Activated CD4-positive, alpha-beta T cell treated with anti-CD3 and anti-CD28 coated beads, Interleukin-2, amount 50 U/mL, for 48 hours (primary cell): ENCODE measurements at places on chromosomes 6 and 20.

GRCh38 chr6:108453601-108454185 lies 107.0 kb upstream of the FOXO3 start:
- DNase-seq: no peak

DNA sequence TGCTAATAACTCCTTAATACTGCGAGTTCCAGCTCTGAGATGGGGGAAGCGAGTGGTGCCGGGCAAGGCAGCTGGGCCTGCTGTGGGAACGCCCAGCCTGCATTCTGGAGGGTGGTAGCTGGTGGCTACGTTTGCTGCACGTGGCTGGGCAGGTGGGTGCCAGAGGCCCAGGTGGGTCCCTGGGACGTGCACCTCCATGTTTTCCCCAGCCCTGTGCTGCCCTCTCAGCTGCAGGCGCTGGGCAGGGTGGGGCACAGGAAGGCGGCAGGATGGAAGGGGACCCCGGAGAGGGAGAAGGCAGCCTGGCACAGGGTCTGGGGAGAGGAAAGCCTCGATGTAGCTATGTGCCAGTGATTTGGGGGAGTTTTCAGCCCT lies 388.8 kb downstream of the CDH4 start:
- no peak for DNase-seq

GRCh38 chr6:168390749-168391420 lies 50.1 kb upstream of the SMOC2 start:
- DNase-seq: no peak

DNA sequence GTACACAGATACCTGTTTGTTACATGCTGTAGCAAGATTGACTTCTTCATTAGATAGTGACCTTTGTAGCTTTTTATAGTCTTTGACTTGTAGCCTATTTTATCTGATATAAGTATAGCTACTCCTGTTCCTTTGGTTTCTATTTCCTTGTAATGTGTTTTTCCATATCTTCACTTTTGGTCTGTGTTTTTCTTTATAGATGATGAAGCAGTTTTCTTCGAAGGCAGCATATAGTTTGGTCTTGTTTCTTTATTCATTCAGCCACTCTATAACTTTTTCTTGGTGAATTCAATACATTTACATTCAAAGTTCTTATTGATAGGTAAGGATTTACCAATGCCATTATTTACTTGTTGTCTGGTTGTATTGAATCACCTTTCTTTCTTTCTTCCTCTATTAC lies 1357.3 kb upstream of the EYS start:
- DNase-seq: no peak

DNA sequence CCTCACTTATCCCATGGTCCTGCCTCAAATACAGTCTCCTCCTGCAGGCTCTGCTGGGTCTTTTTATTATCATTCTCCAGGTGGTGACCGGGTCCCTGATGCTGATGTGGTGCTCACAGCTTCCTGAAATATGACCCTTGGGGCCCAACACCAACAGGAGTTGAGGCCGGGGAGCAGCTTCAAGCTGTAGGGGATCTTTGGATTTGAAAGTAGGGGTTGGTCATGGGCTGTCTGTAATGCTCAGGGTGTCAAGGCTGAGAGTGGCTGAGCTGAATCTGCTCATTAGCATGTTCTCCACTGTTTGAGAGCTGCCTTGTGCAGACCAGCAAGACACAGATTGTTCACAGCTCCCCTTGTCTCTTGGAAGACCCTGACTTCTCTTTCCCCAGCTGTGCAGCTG lies 35.5 kb downstream of the HLA-F start:
- no peak for DNase-seq

DNA sequence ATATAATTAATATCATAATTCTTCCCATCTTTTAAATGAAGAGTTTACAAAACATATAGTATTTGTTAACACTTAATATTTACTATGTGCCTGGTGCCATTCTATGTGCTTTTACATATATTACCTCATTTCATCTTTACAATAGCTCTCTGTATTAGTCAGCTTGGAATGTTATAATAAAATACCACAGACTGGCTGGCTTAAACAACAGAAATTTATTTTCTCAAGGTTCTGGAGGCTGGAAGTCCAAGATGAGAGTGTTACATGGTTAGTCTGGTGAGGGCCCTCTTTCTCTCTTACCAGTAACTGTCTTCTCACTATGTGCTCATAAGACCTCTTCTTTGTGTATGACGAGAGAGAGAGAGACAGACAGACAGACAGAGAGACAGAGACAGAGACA lies 110.2 kb downstream of the NKAIN2 start:
- DNase-seq: no peak

DNA sequence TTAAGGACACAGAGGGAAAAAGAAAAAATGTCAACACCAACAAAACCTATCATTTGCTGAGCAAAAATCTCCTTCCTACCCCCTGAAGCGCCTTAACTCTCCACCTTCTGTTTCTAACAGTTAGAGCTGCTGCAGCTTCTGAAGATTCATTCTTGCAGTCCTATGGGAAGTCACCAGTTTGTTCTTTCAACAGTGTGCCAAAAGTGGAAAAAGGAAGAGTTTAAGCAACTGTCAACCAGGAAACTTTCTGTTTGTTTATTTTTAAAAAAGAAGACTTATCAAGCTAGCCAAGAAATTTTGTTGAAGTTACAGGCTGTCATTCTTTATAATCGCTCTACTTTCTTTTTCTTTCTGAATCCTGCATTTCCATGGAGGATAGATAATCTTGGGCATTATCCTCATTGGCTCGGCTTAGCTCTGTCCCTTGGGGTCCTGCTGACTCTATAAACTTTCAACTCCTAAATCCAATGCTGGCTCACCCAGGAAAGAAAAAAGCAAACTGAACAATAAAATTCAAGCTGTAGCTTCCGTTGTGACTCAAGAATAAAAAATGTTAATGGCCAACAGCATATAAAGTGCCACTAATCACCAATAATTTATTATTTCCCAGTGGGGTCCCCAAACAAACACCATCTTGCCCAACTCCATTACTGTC lies 172.8 kb upstream of the CITED2 start:
- no peak for DNase-seq

DNA sequence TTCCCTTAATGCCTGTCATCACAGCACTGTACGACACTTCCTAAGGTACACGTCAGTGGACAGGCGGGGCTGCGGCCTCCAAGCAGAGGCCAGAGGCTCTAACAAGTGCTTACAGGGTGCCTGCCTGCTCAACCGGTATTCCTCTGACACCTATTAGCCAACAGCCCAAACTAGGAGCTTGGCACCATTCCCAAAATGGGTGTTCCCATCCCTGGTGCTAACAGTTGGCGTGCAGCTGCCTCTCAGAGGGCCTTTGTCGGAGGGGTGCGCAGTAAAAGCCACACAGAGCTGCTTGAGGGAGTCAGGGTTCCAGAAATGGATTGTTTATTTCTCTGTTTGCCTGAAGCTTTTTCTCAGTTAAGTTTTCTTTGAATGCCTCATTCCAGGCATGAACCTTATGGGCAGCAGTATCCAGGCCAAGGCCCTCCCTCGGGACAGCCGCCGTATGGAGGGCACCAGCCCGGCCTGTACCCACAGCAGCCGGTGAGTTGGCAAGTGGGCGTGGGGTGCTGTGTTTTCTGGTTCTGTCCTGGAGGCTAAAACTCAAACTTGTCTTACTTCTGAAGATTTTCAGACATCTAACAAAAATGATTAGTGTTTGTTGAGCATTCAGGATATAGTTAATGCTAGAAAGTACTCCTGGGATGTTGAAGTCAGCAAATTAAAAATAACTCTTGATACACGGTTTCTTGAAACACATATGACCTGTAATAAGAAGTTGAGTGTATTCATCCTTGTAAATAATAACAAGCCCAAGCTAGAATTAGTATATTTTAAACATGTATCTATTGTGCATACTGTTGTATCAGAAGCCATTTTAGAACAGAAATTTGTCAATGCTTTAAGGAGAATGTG lies 124.7 kb downstream of the TMEM242 start:
- no peak for DNase-seq

GRCh38 chr6:44000164-44000842 lies 126.9 kb downstream of the MRPL14 start:
- DNase-seq: peak; percentile 29

GRCh38 chr20:50041246-50041873 lies 58.6 kb downstream of the SNAI1 start:
- no peak for DNase-seq

- peak; percentile 9 for DNase-seq
Observed at GRCh38 chr6:144063246-144063743, 32.1 kb downstream of the SF3B5 start.

DNA sequence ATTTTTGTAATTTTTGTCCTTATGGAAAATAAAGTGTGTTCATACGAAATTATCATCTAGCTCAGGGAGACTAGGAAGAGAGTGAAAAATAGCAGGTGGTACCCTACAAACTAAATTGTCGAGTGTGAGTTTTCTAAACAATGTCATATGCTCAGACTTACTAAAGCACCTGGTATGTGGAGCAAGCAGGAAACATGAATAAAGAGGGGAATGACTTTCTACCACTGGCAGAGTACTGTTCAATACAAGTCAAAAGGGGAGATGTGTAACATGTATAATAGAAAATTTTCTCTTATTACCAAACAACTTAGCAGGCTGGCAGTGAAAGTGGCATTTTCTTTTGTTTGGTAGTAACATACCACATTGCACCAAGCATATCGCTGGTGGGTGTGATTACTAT lies 36.1 kb downstream of the CTNNBL1 start:
- no peak for DNase-seq
